ENCODE measurements at places on chromosomes 2 and 18. TPM values are rescaled to one million over a fixed set of nuclear protein-coding genes. Genes with fewer than 3 reads are reported as not detected.

GRCh38 chr18:63917817-63918216, 10.1 kb downstream of the SERPINB10 start:
- no peak for DNase-seq

RIT2 gene
- not detected for total RNA-seq

GRCh38 chr2:241329669-241330615, 14.2 kb downstream of the SEPTIN2 start:
- DNase-seq = no peak

DNA sequence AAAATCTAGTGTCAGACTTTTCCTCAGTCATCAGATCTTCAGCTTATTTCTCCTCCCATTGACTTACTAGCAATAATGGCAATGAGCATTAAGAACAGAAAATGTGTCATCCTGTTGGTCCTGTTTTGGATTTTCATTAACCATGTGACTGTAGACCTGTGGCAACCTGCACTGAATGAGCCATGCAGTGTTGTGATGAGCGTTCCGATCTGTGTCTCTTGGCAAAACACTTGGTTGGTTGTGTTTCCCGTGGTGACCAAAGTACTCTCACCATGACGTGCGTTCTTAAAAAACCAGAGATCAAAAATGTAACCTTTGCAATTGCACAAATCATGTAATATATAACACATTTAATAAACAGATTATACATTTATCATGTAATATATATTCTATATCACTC, 138.6 kb downstream of the MAP3K20 start:
- DNase-seq = no peak

DNA sequence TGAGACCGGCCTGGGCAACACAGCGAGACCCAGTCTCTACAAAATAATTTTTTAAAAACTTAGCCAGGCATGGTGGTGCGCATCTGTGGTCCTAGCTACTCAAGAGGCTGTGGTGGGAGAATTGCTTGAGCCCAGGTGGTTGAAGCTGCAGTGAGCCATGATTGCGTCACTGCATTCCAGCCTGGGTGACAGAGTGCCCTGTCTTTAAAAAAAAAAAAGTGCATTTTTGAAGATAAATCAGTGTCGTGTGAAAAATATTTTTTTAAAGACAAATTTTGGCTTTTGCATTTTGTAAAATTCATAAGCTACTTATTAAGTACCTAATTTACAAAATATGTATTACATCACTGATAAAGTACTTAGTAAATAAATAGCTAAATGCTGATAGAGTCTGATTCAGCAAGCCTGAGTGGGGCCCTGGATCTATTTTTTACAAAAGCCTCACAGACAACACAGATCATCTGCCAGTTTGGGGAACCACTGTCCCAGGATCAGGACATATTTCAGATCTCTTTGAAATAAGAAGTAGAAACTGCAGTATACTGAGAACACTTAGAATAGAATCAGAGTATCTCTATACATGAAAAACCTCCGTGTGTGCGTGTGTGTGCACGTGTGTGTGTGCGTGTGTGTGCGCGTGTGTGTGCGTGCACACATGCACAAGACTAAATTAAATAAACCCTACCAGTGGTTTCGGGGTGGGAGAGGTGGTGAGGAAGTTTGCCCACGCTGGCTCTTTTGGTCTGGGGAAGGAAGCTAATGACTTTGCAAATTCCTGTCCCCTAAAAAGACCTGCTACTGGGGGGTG, 61.6 kb downstream of the AAK1 start:
- no peak for DNase-seq

DCDC2C gene
- total RNA-seq = not detected

DNA sequence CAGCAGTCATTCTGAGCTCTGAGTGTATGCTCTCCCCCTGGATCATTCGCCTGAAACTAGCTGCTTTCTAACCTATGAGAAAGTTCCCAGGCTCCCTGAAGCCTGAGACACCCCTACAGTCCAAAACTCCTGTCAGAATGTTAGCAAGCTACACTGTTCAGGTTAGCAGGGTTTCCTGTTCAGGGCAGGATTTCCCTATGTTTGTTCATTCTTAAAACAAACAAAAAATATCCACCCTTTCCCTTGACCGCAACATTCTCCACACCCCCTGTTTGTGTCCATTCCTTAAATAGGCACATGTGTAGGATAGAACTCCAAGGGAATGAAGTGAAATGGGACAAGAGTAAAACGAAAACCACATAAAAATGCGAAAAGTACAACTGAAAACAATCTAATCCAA, 83.1 kb downstream of the KLF7 start:
- DNase-seq = no peak

DNA sequence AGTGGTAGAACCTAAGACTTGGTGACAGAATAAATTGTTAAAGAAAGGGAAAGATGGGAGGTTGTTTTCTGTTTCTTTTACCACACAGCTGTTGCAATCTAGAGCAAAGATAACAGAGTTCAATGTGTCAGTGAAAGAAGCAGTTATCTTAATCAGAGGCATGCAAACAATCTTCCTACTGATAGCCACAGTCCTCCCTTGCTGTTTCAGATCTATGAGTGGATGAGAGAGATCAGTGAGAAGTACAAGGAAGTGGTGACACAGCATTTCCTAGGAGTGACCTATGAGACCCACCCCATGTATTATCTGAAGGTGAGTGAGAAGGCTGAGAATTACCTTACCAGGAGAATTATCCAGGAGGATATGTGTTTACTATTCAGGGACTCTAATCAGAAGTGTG, 15.9 kb downstream of the CPO start:
- DNase-seq = no peak

DNA sequence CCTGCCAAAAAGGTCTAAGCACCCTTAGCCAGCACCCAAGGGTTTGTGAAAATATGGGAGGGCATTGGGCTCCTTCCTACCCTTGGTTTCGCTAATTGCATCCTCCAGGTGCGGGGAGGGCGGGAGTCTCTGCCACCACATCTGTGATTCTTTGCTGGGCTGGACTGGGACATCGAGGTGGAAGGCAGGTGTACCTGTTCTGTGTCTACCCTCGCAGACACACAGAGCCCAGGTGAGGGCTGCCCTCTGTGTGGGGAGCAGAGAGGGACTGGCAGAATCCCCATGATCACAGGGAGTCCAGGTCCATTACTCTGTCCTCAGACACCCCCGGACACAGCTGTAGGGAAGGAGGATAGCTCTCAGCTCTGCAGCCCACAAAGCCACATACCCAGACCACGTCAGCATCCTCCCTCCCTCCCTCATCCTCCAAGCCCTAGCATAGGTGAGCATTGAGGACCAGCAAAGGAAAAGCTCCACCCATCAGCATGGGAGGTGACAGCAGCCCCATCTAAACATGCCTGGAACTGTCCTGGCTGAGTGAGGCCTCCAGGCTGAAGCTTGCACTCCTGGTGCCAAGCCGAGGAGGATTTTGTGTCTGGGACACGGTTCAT, 49.8 kb downstream of the PLB1 start:
- DNase-seq = no peak

EIPR1 gene
- total RNA-seq = 39.8 TPM

DNA sequence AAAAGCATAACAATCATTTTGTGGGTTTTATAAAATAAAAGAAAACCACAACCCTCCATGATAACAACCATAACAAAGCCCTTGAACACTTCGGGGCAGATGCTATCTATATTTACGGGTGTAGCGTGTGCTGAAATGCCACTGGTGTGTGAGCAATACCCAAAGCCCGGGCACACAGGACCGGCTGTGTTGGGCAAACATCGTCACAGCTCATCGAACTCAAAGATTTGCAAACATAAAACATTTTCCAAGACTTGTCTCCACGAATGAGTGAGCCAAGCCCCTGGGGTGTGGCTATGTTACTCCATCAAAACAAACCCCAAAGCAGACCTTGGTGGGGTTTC, 290.2 kb downstream of the LPIN1 start:
- no peak for DNase-seq

DNA sequence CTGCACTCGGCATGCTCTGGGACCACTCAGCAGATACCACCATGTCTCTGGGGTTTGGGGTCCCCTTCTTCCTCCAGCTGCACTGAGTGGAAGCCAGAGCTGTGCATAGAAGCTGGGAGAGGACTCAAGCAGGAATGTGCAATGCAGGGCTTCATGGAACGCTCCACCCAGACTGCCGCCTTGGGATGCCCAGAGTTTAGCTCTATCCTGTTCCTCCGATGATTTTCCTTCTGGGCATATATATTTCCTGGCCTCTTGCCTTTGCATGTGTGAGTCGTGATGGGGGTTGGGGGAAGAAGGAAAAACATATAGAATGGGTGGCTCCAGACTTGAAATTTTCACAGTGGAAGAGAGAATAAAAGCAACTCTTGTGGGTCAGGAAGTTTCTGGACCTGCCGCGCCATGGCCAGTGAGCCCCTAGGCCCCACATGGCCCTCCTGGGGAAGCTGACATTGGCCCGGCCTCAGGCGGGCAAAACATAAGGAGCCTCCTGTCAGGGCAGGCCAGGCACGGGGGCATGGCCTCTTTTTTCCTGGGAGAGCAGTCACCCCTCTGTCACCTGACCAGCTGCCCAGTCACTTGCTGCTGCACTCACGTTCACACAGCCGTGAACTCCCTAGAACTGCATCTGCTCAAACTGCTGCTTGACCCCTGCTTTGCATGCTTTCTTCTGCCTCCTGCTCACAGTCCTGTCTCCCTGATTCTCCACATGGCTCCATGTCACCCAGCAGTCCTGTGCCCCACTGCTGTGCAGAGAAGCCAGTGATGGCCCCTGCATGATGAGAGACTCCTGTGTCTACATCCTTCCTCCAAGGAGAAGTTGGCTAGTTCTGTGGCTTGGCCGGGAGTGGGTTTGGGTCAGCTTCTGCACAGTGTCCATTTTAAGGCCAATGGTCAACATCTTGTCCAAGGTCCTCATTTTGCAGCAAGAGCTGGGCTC, 197.8 kb downstream of the CTIF start:
- DNase-seq = no peak

DNA sequence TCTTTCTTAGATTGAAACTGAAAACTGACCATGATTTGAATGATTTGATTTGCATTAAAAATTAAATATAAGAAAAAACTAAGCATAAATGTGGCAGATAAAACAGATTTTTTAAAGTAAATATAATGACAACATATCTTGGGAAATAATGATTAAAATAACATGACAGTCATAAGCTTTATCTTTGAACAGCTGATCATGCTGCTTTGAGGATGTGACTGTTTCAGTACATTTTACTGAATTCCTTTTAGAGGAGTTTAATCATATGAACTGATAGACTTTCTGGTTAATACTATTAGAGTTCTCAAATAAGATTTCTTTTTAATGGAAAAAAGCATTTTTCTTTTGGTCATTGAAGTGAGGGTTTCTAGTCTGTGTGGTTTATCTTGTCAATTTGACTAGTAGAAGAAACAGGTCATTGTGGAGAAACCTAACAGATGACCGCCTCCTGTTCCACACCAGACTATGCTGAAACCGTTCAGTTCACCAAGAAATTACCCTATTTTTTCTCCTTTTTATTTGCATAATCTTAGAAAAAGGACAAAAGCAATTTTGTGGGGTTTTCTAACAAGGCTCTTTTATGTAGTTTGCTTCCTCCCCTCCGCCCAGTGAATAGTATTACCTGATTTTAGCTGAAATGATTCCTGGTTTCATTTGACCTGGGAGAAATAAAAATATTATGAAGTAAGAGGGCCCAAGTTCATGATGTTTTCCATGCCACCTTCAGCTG, 262.1 kb downstream of the PTGR3 start:
- no peak for DNase-seq

GRCh38 chr18:35289293-35289692, 736 bp downstream of the ZSCAN30 start:
- DNase-seq = no peak

DNA sequence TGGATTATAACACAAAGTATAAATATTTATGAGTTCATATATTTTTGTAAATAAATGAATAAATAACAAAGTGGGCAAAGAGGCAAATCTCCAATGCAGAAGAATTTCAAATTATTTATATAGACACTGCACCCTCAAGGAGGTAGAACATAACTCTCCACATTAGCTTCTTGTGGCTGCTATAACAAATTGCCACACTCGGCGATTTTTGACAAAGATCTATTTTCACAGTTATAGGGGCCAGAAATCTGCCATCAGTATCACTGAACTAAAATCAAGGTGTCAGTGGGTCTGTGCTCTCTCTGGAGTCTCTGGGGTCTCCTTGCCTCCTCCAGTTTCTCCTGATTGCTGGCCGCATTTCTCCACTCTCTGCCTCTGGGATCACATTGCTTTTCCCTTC, 92.0 kb upstream of the FAM136A start:
- no peak for DNase-seq

GRCh38 chr2:9692456-9693195, 61.8 kb upstream of the YWHAQ start:
- DNase-seq = no peak

SF3B1 gene
- 352 TPM for total RNA-seq

DNA sequence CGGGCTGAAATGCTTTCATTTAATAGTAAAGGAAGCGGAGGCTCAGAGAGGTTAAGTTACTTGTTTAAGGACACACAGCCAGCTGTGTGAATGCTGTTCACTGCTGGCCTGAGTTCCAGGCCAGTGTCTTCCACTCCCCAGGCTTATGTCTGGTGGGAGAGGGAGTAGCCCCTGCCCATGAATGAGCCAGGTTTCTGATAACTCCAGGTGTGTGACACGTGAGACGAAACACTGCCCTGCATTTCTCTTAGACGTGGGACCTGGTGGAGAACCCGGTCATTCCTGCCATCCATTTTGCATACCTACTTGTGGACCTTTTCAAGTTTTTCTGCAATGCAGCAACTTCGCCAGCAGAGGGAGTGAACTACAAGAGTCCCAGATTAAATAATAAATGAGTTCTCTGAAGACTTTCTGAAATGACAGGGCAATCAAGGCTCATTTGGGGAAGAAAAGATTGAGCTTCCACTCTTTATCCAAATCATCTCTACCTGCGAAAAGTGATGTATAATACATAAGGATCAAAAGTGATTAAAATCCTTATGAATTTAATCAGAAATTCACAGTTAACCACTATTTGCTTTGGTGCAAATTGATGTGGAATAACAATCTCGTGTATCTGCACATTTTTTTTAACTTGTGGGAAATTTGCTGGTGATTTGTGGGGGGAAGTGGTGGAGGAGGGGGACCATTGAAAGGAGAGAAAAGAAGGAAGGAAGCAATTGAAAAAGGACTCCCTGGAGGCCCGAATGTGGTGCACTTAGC, 79.4 kb upstream of the ASB18 start:
- peak; percentile 77 for DNase-seq

DNA sequence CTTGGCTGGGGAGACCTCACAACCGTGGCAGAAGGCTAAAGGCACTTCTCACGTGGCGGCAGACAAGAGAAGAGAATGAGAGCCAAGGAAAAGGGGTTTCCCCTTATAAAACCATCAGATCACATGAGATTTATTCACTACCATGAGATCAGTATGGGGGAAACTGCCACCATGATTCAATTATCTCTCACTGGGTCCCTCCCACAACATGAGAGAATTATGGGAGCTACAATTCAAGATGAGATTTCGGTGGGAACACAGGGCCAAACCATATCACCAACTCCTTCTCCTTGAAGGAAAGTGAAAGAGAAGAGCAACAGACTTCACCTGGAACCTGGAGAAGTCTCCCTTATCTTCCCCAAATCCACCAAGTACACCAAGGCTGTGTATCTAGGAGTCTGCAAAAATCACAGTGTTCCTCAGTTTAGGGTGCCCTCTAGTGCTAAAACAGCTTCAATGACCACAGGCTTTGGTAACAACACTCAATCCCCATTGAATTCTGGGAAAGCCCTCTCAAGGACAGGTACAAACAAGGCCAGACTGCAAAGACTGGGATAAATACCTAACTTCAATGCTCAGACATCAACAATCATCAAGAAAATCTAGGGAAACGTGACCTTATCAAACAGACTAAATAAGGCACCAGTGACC, 148.8 kb upstream of the SRD5A2 start:
- no peak for DNase-seq

FAM161A gene
- total RNA-seq = 2.5 TPM
